Suppressor macrophage treated with lipopolysaccharide for 1 hour (primary cell): ENCODE measurements at places on chromosomes 11 and 22.

DNA sequence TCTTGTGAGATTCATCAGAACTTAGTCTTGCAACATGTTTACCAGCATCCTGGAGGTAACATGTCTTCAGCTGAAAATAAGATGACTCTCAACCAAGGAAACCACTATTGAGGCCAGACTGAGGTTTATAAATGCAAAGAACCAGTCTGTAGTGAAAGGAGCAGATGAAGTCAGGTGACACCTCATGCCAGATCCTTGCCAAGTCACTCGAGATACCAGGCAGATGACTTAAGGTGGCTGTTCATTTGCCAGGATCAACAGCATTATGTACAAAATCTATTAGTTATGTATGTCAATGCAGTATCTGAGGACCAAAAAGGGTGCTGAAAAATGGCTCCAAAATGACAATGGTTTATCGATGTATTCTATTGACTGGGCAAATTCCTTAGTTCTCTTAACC, 100.0 kb upstream of the SOX6 start:
- DNase-seq, result no peak

- DNase-seq, result no peak
These were observed 207.5 kb downstream of the CTTN start for GRCh38 chr11:70605846-70606245.

GRCh38 chr11:96178049-96178886, 164.7 kb downstream of the MAML2 start:
- DNase-seq, result no peak

DNA sequence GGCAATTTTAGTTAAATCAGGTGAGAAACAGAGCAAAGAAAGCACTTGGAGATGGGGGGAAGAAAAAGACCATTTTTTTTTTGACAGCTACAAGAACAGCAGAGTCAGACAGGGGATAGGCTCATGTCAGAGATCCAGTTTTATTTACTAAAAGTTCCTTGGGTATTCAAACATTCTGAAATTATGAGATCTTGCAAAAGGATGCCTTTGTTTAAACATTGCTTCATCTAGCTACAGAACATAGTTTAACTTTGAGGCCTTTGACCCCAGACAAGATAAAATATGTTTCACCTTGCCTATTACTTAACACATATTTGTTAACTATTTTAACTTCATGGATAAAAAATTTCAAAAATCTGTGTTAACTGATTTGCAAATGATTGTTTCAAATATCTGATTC, 6.4 kb downstream of the GLYATL1 start:
- DNase-seq, result no peak

GRCh38 chr22:37488337-37489135, 2.4 kb upstream of the MFNG start:
- no peak for DNase-seq

- DNase-seq, result no peak
These were observed 530.6 kb downstream of the MN1 start for GRCh38 chr22:27270818-27271510.

DNA sequence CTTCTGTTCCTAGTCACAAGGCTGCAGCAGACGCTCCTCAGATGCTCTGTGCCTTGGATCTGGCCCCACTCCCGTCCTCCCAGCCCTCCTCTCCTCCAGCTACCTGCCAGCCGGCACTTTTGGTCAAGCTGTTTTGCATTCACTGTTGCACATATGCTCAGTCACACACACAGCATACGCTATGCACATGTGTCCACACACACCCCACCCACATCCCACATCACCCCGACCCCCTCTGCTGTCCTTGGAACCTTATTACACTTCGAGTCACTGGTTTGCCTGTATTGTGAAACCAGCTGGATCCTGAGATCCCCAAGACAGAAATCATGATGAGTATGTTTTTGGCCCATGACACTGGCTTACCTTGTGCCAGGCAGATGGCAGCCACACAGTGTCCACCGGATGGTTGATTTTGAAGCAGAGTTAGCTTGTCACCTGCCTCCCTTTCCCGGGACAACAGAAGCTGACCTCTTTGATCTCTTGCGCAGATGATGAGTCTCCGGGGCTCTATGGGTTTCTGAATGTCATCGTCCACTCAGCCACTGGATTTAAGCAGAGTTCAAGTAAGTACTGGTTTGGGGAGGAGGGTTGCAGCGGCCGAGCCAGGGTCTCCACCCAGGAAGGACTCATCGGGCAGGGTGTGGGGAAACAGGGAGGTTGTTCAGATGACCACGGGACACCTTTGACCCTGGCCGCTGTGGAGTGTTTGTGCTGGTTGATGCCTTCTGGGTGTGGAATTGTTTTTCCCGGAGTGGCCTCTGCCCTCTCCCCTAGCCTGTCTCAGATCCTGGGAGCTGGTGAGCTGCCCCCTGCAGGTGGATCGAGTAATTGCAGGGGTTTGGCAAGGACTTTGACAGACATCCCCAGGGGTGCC, 109.8 kb downstream of the BCR start:
- DNase-seq, result peak; percentile 65
